ENCODE measurements at places on chromosomes 11 and 22.
A peak's percentile ranks its signal among the peaks of the same experiment; 100 is the strongest.

GRCh38 chr22:34877506-34877905 lies 188.5 kb upstream of the ISX start:
- no peak for DNase-seq

GRCh38 chr11:43944761-43945311 lies 2.4 kb downstream of the C11orf96 start:
- peak; percentile 29 for DNase-seq

- no peak for DNase-seq
These were observed 38.7 kb downstream of the MYO18B start for GRCh38 chr22:25780673-25781072.

GRCh38 chr22:33931406-33931805 lies 11.1 kb upstream of the LARGE1 start:
- no peak for DNase-seq

GRCh38 chr22:24384131-24384530 lies 43.3 kb upstream of the ADORA2A start:
- no peak for DNase-seq

DNA sequence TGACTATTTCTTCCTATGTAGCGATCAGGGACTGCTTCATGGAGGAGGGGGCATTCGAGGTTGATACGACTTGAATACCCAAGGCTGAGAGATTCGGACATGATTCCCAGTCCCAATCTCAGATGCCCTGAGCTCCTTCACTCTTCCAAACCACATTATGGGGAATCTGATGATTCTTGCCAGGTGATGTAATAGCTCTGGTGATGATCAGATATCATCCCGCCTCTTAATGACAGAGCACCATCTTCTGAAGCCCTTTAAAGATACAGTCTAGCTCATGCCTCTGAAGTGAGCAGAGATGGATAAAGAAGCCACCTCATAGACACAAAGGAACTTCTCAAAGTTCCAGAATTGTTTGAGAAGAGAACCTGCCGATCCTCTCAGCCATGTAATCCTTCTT lies 8.9 kb upstream of the CLMP start:
- DNase-seq: no peak

DNA sequence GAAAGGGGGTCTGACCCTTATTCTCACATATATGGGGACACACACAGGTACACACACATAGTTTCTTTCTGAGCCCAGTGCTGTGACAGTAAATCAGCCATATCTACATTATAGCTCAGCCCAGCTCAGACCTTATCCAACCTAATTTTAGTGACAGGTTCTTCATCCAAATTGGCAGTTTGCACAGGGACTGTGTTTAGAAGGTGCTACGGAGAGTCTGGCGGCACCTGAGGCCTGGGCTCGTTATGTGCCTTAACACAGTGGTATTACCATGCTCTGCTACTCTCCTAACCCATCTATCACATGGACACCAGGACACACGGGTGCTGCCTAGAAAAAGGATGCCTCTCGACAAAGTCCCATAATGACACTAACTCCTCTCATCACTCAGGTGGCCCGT lies 109.3 kb downstream of the GALNT18 start:
- DNase-seq: no peak

DNA sequence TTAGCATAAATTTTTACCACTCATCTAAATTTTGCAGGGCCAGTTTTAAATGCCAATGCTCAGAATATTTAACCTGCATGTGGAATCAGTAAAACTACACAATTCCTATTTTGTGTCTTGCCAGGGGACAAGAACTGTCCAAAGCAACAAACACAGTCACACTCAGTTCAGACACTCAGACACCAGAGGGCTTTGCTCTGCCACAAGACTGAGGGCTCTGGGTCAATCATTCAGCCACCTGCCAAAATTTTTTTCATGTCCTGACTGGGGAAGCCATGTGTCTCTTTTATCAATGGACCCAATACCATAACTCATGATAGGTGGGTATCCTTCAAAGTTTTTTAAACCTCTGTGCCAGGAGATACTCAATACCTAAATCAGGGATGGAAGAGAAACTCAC lies 304.0 kb upstream of the ANO3 start:
- DNase-seq: no peak

DNA sequence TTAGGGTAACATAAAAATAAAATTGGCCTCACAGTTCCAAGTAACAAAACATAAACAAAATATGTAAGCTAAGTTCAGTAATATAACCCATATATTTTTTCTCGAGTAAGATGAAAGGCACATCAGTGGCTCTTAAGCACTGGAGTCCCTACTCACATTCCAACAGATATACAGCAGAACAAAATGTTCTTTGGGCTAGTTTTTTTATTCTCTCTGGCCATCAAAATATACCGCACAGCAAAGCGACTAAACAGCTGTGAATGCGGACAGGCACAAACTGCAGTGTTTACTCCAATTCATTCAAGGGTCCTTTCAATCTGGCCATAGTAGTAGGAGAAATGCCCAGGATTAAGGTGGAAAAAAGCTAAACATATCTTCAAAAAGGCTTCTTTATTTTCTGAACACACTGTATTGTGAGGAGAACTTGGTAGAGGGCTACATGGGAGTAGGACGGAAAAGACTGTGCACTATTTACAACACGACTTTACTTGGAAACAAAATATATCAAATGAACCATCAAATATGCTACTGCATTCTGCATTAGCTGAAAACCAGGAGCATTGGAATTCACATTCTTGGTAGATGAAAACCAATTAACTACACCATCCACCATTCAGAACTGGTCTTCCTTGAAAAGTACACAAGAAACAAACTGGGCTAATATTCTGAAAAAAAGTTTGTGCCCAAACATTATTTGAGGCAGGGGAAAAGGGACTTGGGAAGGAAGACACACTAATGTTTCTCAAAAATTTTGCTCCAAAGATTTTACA lies 4.4 kb downstream of the CDON start:
- no peak for DNase-seq

DNA sequence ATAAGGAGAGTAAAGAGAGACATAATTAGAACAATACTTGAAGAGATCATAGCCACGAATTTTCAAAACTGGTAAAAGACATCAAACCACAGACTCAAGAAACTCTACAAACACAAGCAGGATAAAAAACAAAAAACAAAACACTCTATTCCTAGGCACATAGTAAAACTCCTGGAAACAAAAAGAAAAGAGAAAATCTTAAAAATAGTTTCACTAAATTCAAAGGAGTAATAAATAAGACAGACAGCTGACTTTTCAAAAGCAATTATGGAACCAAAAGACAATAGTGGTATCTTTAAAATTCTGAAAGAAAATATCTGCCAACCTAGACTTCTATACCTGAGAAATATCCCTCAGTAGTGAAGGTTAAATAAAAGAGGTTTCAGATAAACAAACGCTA lies 9.2 kb upstream of the NARS2 start:
- no peak for DNase-seq
